ENCODE measurements at places on chromosomes 7 and 10. TPM values are rescaled to one million over a fixed set of nuclear protein-coding genes. Genes with fewer than 3 reads are reported as not detected.

Gene EBLN1
- not detected for total RNA-seq

Gene STEAP2
- 10.7 TPM for total RNA-seq

Gene ZNF3
- 10.8 TPM for total RNA-seq

GRCh38 chr7:134058980-134059379 lies 68.2 kb upstream of the LRGUK start:
- no peak for DNase-seq

DNA sequence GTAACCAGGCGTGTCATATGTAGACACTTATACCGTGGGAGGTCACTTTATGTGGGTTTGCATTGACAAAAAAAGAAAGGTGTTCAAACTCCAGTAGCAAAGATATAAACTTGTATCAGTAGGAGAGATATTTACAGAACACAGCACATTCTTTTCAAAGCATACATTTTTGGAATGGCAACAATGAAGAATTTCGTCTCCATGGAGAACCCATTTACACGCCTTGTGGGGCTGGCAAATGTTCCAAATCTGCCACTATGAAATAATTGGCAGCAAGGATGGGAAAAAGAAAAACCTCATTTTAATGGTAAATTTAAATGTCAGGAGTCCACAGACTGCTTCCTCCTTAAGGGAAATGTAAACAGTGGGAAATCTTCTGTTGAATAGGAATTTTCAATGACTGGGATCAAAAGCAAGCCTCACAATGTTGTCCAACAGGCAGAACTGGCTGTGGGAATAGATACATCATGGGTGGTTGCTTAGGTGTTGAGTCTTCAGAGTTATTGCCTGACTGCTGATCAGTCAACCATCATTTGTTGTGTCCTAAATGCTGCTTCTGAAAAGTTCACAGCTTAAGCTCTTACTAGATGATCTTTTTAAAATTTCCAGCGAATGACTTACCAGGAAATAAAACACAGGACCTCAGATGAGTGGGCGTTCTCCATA lies 256.6 kb upstream of the SEMA3C start:
- DNase-seq, result no peak

DNA sequence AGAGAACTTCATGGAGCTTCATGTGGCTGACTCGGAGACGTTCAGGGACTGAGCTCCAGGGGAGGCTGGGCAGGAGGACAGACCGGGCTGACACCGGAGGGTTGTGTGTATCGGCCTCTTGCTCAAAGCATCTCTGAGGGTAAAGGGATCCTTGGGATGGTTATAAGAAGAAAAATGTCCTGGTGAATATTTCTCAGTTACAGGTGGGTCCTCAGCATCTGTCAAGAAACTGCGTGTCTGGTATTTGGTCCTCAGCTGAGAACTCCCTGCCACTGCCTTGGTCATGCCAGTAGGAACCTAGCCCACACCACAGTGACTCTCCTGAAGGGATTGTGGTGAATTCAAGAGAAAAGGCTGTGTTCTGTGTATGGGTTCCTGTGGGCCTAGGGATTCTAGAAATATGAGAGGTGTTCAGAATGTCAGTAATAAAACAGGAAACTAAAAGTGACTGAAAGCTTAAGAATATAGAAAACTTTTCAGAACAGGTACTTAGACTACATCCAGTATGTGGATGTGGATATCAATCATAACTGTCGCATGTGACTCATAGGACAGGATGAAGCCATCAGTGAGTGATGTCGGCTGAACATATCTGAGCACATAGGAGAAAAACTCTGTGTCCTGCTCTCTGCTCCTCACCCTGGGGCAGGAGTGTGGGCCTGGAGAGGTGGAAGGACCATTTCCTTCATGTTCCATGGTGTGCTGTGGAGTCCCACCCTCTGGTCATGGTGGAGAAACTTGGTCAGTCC lies 28.4 kb downstream of the MBL2 start:
- no peak for DNase-seq

DNA sequence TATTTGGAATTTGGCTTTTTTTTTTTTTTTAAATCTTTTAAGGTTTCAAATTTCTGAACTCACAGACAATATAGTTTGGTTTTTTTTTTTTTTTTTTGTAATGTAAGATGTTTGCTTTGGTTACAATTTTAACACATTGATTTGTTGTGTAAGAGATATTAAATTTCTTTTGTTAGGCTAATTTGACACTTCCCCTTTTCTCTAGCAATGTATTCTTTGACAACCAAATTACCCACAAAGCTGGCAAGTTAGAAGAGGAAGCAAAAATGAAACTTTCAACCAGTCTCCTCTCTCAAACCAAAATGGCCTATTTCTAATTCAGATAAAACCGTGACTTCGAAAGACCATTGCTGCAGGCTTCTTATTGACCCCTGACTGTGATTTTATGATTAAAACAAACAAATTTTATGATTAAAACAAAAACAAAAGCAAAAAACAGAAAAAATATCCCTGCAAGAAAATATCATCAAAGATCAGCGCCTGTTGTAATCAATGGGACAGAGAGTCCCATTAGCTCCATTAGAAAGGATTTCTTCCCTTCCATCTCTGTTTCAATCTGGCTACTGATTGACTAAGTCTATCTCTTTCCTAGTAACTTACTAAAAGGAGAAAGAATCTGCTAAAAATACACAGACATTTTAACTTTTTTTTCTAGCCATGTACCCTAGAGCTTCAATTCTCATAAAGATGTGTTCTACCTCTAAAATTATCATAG lies 489.2 kb downstream of the MDFIC start:
- no peak for DNase-seq
